ENCODE measurements at places on chromosomes 7 and 10.
A peak's percentile ranks its signal among the peaks of the same experiment; 100 is the strongest.

GRCh38 chr7:143512488-143513340 is 35.0 kb downstream of the TAS2R41 start:
- DNase-seq: no peak

- DNase-seq: no peak
Observed at GRCh38 chr10:127845756-127846155, 47.0 kb downstream of the CLRN3 start.

- peak; percentile 33 for DNase-seq
Observed at GRCh38 chr10:2978111-2978510, 89.2 kb upstream of the PFKP start.

- DNase-seq: no peak
Observed at GRCh38 chr10:110651044-110651958, 7.2 kb downstream of the RBM20 start.

Measured in urinary bladder (tissue), 4 donors.